Dermis microvascular lymphatic vessel endothelial cell (primary cell): ENCODE measurements at places on chromosomes 13 and 19. TPM values are rescaled to one million over a fixed set of nuclear protein-coding genes. Genes with fewer than 3 reads are reported as not detected.

Gene NKPD1
- total RNA-seq: 0.13 TPM in 2 replicates

Gene IGFL1
- total RNA-seq: not detected in 2 replicates

Gene ADAMTSL5
- not detected in 2 replicates for total RNA-seq

Gene ZNF208
- 0.13 TPM in 2 replicates for total RNA-seq

Gene ZNF625
- 8.3 and 9.2 TPM in 2 replicates for total RNA-seq

Gene TMEM147
- 52.1 and 70.3 TPM in 2 replicates for total RNA-seq

Gene FCER2
- not detected in 2 replicates for total RNA-seq

Gene NLRP5
- total RNA-seq: not detected in 2 replicates

Gene BTBD2
- 32.5 and 52.0 TPM in 2 replicates for total RNA-seq

Gene TEX101
- total RNA-seq: not detected in 2 replicates

Gene CPB2
- under 0.01 TPM in 1 of 2 replicates, not detected in the other for total RNA-seq

Gene PCDH20
- not detected in 2 replicates for total RNA-seq
